SK-N-SH (cell line): ENCODE measurements at places on chromosomes 3 and 15. TPM values are rescaled to one million over a fixed set of nuclear protein-coding genes. Genes with fewer than 3 reads are reported as not detected.

GRCh38 chr3:128539376-128539775 lies 46.4 kb upstream of the GATA2 start:
- no peak for DNase-seq

DNA sequence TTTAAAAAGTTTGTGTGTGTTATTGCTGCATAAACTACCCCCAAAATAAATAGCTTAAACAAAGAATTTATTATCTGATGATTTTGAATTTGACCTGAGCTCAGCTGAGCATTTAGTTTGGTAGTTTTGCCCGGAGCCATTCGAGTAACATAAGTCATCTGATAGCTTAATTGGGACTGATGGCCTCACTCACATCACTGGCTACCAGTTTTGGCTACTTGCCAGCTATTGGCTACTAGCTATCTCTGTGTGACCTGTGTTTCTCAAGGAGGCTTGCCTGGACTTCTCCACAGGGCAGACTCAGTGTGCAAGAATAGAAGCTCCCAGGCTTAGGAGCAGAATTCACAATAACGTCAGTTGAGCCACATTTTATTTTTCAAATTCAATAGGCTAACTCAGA lies 9.0 kb downstream of the CNTN3 start:
- DNase-seq = no peak

DNA sequence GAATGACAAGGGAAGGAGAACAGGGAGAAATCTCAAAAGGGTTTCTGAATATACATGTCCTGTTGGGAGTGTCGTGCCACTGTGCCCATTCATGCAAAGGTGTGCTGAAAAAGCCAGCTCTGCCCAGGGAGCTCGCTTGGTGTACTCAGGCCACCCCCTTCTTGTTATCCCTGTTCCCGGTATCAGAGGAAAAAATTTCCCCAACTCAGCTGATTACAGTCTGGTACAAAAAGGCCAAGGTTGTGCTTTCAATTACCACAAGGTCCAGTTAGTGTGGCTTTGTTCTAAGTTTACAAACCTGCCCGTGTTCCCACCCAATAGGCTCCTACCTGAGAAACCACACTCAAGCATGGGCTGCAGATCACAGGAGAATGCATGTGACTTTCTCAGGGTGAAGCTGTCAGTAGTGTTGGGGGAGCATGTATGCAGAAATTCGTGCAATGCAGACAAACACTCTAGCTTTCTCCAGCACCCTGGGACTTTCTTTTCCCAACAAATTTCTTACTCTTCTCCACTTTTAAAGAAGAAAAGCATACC lies 648.5 kb downstream of the NR2F2 start:
- no peak for DNase-seq

DNA sequence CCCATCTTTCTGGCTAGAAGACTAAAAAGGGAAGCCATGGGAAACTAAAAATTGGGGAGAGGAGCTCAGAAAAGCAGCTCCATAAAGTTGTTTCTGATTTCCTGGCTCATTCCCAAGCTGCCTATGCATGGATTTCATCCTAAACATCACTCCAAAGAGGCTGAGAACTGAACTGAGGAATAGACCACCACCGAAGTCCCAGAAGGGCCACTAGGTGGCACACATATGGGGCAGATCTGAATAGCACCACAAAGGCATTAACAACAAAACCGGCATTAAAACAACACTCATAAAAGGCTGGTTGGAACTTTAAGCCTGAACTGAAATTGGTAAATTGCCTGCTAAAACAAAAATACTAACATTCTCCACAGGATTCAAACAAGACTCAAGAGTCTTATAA lies 106.3 kb downstream of the PLD1 start:
- peak; percentile 51 for DNase-seq

DNA sequence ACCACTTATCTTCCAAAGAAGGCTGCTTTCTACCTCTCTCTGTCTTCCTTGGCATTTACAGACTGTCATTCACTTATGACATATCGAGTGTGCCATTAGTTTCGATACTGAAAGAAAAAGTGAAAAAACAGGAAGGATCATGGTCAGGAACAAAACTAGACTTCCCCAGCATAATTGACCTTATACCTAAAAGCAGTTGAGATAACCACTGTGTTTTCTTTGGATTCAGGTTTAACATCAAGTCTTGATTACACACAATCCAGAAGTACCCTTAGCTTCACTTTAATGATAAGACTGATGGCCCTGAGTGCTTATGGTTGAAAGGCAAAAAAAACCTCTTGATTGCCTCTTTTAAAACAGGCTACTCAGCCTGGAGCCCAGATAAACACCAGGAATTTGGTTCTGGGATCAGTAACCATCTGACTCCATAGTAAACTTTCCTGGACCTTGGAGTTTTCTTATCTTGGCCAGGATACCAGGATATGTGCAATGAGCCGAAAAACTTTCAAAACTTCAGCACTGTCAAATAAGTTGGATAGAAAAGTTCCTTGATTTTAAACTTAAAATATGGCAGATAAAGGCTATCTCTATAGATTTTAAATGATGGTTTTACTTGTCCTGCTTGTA lies 5.0 kb upstream of the UACA start:
- DNase-seq = no peak

DNA sequence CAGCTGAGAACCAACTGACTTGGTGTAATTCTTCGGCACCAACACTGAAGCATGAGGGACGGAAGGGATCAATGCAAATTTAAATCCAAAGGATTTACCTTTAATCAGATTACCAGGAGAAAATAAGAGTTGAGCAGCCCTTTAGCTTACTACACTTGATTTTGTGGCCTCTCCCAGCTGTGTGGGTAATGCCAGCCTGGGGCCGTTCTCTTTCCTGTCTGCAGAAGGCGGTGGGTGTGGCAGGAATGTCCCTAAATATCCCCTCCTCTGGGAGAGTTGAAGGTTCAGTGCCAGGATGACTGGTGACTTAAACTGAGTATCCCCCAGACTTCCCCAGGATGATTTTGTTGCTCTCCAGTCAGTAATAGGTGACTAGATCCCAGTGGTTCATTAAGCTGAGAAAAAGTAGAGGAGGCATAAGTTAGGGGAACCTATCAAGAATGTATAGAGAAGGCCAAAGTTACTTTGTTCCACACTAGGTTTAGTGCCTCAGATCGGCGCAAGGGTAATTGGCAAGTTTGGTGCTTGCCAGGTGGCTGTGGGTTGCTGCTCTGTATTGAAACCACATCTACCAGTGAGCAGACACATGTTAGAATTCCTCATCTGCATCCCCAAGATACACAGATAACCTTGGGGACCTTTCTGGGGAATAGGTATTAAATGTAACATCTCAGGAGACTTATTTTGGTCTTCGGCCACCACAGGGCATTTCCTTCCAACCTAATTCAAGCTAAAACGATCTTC lies 23.1 kb downstream of the MAPKBP1 start:
- DNase-seq = no peak

- no peak for DNase-seq
Observed at GRCh38 chr3:151307583-151308488, 8.8 kb downstream of the GPR87 start.

DNA sequence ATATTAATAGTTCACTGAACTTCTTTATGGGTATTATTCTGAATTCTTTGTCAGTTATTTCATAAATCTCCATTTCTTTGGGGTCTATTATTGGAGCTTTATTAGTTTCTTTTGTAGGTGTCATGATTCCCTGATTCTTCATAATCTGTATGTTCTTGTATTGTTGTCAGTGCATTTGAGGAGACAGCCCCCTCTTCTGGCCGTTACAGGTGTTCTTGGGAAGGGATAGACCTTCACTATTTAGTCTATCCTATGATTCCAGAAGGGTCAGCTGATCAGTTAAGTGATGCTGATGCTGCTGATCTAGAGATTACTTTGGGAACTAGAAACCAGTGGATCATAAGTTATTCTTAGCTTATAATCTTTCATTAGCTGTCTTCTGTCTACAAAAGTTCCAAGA lies 34.9 kb downstream of the TMEM39A start:
- no peak for DNase-seq

- DNase-seq = no peak
Observed at GRCh38 chr15:87858651-87859050, 397.9 kb downstream of the NTRK3 start.

- no peak for DNase-seq
Observed at GRCh38 chr3:104676241-104676640, 690.5 kb upstream of the ALCAM start.

The TNFSF10 gene
- polyA plus RNA-seq = 0.03 and 0.10 TPM in 2 replicates

The RHCG gene
- polyA plus RNA-seq = not detected in 2 replicates

The MUC20 gene
- polyA plus RNA-seq = 0.31 and 0.36 TPM in 2 replicates
